ENCODE measurements at places on chromosomes 4 and X.

GRCh38 chr4:3387943-3388361, 53.8 kb upstream of the HGFAC start:
- no peak for DNase-seq

DNA sequence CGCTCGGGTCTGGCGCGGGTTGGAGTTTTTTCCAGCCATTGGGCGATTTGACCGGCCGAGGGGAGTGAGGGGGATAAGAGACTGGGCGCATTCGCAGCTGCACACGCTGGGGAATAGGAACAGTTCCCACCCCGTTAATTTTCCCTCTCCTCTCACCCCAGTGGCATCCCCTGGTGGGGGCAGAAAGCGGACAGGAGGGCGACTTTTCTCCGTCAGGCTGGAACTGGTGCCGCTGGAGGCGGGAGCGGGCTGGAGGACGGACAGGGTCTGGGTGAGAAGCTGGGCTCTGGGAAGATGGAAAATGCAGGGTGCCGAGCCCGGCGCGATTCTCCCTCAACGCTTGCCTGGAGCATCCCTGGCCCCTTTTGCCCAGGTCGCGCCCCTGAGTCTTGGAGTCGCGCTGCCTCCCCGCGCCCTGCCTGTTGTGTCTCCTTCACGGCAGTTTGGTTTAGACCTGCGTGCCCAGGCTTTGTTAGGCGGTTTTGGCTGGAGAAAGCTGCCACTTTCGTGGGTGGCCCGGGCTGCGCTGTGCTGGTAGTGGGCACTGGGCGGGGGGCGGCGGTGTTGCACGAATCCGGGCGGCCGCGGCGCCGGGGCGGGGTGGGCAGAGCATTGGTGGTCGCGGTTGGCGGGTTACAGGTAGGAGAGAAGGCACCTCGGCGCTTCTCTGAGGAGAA, 2.0 kb downstream of the ADGRL3 start:
- no peak for DNase-seq

DNA sequence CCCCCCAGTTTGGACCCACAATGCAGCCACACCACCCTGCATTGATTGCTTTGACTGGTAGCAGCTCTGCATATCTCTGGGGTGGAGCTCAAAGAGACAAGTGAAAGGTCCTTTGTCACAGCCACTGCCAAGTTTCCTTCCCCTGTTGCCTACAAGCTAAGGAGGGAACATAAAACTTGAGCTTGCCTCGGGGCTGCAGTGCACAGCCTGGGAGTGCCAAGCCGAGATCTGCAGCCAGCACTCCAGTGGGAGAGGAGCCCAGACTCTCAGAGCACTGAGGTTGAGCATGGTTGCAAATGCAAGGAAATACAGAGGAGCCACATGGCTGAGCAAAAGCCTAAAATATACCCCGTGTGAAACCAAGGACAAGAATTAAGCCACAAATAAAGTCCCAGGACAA, 142.2 kb downstream of the DKK2 start:
- DNase-seq, result no peak

DNA sequence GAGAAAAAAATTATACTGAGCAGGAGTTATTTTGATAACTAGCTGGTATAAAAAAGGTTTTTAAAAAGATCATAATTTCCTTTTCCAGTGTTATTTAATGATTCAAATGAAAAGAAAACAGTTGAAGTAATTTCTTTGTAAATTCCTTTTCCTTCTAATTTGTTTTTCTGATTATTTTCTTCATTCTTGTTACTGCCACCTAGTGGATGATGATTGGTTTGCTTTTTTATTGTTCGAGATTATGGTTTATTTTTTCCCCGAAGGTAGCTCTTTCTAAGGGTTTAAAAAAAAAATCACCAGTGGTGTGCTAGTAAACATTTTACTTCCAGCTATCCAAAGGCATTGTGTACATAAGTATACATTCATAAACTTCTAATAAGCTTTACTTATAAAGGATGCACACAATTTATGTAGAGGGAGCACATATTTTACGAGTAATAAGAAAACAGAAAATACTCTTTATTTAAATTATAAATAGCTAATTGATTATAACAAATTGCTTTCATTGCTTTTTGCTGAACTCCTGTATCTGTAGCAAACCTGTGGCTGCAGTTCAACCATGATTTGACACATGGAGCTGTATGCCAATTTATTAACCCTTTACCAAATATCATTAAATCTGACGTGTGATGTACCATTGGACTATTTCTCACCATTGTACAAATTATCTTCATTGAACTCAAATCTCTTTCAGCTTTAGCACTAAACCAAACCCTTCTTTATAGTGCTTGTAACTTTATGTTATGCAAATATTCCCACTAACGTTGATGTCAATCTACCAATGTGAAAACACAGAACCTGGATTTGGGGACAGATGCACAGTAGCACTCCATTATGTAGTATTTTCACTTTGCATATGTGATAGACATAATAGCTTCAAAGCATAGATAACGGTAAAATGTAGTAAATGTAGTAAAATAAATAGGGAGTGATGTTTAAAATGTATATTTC, 97.8 kb upstream of the ANK2 start:
- no peak for DNase-seq

GRCh38 chrX:39843318-39843717, 254.4 kb downstream of the BCOR start:
- DNase-seq, result no peak

DNA sequence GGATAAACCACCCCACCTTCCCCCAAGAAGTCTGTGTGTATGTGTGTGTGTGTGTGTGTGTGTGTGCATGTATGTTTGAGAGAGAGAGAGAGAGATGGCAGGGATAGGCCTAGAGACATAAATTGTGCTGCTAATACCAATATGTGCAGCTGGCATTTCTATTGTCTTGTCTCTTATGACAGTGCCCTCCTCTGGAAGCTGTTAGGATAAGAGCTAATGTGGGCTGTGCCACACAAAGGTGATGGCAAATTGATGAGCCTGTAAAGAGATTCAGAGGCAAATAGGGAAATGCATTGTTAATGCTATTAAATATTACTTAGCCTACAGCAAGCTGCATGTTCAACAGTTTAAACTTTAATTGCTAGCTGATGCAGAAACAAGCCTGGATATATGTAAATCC, 332.0 kb downstream of the NKX6-1 start:
- no peak for DNase-seq

DNA sequence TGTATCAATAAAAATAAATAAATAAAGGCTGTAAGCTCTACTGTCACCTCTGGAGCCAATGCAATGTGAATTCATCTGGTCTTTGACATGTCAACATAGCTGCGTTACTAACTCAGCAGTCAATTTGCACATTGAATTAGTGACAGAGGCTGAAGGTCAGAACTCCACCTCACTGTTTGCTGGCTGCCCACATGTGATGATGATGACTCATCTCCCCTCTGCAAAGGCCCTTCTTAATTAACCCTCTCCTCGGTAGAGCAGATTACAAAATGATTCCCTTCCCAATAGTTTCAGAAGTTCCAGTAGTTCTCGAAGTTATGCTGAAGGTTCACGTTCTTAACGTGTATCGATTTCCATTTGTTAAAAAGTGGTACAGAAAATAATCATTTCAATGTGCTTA, 1626.0 kb upstream of the TENM3 start:
- no peak for DNase-seq

DNA sequence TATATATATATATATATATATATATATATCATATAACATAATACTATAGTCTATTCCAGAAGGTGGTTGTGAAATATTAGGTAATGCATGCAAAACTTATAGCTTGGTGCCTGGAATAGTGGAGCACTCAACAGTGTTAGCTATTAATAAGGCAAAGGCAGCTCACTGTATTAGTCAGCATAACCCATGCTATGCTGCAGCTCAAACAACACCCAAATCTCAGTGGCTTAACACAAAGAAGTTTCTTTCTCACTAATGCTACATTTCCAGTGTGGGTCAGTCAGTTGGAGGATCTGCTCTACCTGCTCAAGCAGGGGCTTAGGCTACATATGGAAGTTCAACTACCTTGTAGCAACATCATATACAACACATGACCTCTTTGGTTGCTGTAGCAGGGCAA, 5.2 kb upstream of the RPGR start:
- no peak for DNase-seq

GRCh38 chrX:128804828-128805227, 718.5 kb downstream of the SMARCA1 start:
- no peak for DNase-seq

DNA sequence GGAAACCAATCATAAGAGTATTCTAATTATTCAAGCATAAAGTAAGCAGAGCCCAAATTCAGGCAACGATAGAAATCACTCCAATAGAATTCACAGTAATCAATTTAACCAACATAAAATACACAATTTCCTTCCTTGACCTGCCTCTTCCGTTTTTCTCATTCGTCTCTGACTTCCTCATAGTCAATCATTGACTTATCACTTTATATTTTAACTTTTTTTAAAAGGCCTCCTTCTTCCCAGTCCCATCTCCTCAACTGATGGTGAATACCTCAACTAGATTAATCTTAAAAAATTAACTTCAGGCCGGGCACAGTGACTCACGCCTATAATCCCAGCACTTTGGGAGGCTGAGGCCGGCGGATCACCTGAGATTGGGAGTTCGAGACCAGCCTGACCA, 13.3 kb downstream of the CNOT6L start:
- no peak for DNase-seq

GRCh38 chr4:88159229-88159725, 838 bp upstream of the ABCG2 start:
- no peak for DNase-seq

- DNase-seq, result peak; percentile 27
Observed at GRCh38 chr4:182918791-182919302, 1.7 kb upstream of the DCTD start.

DNA sequence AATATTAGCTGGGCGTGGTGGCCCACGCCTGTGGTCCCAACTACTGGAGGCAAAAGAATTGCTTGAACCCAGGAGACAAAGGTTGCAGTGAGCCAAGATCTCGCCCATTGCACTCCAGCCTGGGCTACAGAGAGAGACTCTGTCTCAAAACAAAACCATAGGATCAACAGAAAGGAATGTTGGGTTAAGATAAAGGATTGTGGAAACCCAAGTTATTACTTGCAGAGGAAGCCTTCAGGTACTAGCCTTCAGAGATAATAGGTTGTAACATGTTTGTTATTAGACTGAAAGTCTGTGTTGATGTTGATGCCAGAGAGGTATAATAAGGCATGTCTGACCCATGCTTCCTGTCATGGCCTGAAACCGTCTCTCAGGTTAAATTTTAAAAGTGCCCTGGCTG, 16.9 kb downstream of the SSX5 start:
- no peak for DNase-seq

- DNase-seq, result no peak
Observed at GRCh38 chr4:168803732-168804131, 206.3 kb downstream of the CBR4 start.

- no peak for DNase-seq
Observed at GRCh38 chr4:141346144-141346543, 125.4 kb downstream of the ZNF330 start.

- DNase-seq, result no peak
Observed at GRCh38 chr4:40923316-40924095, 173.8 kb downstream of the NSUN7 start.

DNA sequence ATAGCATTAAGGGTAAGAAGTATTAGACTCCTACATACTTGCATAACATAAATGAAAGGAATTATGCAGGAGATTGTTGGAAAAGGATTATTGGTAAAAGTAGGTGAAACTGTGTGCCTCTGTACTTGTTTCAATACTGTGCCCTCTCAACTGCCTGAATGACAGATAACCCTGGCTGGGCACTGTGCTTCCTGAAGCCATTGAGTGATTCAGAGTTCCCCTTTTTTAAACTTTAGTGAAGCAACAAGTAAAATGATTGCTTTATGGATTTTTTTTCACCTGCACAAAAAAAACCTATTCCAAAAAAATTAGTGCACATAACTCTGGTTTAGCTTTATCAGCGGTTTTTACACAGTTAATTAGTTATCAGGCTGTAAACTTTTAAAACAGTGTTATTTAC, 204.8 kb downstream of the TRAM1L1 start:
- no peak for DNase-seq

GRCh38 chr4:160299177-160299576, 1196.3 kb downstream of the RAPGEF2 start:
- DNase-seq, result no peak

GRCh38 chrX:119145241-119145653, 17.6 kb upstream of the KIAA1210 start:
- DNase-seq, result no peak

- no peak for DNase-seq
Observed at GRCh38 chr4:168057412-168057811, 34.9 kb upstream of the ANXA10 start.

DNA sequence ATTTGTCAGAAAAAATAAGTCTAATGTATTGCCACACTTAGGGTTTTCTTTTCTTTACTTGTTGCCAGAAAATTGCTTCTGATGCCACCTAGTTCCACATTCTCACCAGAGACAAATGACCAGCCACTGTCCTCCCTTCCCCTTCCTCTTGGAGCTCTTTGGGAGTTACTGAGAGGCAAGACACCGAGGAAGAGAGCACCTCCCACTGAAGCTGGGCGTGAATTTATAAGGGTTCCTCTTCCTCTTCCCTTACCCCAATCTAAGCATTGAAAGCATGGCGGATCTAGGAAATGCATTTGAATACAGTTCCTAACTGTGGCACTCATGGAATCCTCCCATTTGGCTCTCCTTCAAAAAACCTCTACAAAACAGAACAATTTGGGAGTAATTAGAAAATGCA, 30.0 kb downstream of the ANXA3 start:
- DNase-seq, result no peak

Data from CD4-positive, alpha-beta T cell treated with Interleukin-17A for 4 hours (primary cell).